Esophagus mucosa (tissue), 1 donor: ENCODE measurements at places on chromosomes 6 and 20. TPM values are rescaled to one million over a fixed set of nuclear protein-coding genes. Genes with fewer than 3 reads are reported as not detected.
A peak's percentile ranks its signal among the peaks of the same experiment; 100 is the strongest.

The EYS gene
- not detected for total RNA-seq

The RUNX2 gene
- total RNA-seq: 2.5 TPM

The STX7 gene
- total RNA-seq: 38.3 TPM

GRCh38 chr6:106014955-106015354 is 71.2 kb upstream of the PRDM1 start:
- no peak for ATAC-seq

The SLC35A1 gene
- 6.5 TPM for total RNA-seq

GRCh38 chr20:18632196-18632789 is 44.4 kb downstream of the DTD1 start:
- ATAC-seq: peak; percentile 84

- ATAC-seq: no peak
These were observed 87.1 kb downstream of the PREX1 start for GRCh38 chr20:48740712-48741111.

DNA sequence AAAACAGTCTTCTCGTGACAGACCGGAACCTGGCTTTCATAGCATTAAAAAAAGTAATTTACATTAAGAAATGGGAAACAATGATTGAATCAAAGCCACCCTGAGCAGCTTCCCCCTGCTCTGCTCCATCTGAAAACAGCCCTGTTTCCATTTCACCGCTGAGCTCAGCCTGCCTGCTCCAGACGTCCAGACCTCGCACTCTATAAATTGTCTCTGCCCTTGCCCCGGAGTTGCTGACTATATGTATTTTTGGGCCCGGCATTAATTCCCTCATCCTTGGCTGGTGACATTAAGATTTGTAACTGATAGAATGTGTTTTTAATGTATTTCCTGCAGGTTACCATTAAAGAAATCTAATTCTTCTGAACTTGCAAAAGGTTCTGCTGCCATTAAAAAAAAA is 22.7 kb upstream of the TCP11 start:
- no peak for ATAC-seq
